ENCODE measurements at places on chromosomes 4 and X.

GRCh38 chr4:107034996-107035818 is 906 bp downstream of the DKK2 start:
- peak; percentile 8 for DNase-seq

DNA sequence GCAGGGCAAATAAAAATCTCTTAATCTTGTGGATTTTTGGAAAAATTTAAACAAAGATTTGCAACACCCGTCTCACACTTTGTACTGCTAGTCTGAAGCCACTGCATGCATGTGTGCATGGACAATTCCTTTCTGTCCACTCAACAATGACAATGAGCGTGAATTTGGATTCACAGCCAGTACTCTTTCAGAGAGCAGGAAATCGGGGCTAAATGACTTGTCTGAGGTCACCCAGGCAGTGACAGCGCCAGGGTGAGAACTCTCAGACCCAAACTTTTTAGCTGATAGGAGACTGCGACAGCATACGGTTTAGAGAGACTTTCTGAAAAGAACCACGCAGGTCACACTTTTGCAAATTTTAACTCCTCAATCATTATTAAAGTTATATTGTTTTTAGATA is 90.9 kb downstream of the ZNF827 start:
- no peak for DNase-seq

DNA sequence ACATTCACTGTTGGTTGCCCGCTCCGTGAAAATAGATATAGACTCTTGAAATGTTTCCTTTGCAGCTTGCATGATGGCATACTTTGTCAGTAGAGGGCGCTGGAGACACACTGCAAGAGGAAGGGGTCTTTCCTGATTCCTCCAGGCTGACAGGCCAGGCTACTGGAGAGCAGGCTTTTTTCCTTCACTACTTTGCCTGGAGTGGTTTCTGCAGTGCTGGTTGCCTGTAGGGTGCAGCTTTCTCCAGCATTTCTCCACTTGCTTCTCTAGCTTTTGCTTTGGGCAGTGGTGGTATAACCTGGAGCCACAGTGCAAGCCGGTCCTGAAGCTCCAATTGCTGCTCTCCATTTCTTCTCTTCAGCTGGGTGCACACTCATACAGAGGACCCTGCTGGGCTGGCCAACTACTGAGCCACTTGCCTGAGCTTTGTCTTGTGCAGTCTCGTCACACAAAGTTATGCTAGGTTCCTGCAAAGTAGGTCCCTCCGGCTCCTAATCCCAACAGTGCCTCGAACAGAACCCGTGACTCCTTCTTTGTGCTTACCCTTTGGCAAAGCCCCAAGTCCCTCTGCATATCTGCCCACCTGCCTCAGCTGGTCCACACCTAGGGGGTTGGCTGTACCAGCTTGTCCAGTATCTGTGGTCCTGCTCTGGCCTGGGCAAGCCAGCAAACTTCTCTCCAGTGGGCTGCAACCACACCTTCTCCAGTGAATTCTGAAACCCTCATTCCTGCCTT is 46.3 kb downstream of the RASSF6 start:
- DNase-seq, result peak; percentile 77

GRCh38 chr4:184983672-184984356 is 34.5 kb upstream of the HELT start:
- DNase-seq, result no peak

DNA sequence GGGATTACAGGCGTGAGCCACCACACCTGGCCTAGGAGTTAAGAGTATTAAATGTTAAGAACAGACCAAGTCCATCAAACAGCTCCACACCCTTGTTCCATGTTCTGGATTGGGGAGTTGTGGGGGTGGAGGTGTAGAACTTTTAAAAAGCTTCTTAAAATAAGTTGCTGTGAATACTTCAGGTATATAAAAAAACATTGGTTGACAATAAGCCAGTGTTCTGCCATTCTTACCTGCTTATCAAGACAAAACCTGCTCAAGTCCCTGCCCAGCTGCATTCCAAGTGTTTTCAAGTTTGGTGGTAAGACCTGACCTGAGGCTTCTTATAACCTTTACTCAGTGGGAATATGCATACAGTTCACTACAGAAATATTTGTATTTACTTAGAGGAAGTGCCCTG is 6.4 kb downstream of the RBM3 start:
- DNase-seq, result no peak

DNA sequence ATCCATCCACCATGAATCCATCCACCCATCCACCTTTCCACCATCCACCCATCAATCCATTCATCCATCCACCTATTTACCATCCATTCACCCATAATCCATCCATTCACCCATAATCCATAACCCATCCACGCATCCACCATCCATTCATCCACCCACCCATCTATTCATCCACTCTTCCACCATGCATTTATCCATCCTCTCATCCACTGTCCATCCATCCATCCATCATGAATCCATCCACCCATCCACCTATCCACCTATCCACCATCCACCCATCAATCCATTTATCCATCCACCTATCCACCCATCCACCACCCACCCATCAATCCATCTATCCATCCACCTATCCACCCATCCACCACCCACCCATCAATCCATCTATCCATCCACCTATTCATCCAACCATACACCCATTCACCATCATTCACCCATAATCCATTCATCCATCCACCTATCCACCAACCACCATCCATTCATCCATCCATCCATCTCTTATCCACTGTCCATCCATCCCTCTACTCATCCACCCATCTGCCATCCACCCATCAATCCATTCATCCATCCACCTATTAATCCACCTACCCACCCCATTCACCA is 179.7 kb upstream of the PSAPL1 start:
- no peak for DNase-seq

- no peak for DNase-seq
Measured at GRCh38 chr4:66613591-66613990, 931.7 kb downstream of the CENPC start.

- DNase-seq, result no peak
Measured at GRCh38 chrX:153714256-153714655, 9.9 kb downstream of the BCAP31 start.

DNA sequence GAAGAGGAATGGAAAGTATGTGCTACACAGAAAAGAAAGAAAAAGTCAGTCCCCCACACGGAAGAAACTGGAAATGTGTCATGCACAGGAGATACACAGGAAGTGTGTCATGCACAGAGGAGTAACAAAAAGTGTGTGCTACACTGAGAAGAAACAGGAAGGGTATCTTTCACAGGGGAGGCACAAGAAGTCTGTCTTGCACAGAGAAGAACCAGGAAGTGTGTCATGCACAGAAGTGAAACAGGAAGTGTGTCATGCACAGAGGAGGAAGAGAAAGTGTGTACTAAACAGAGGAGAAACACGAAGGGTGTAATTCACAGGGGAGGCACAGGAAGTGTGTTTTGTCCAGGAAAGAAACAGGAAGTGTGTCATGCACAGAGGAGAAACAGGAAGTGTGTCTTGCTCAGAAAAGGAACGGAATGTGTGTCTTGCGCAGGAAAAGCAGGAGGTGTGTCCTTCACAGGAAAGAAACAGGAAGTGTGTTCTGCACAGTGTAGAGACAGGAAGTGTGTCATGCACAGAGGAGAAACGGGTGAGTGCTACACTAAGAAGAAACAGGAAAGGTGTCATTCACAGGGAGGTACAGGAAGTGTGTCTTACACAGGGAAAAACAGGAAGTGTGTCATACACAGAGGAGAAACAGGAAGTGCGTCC is 527.2 kb upstream of the PRKX start:
- no peak for DNase-seq

GRCh38 chr4:61397174-61397573 is 197.0 kb downstream of the ADGRL3 start:
- DNase-seq, result no peak

DNA sequence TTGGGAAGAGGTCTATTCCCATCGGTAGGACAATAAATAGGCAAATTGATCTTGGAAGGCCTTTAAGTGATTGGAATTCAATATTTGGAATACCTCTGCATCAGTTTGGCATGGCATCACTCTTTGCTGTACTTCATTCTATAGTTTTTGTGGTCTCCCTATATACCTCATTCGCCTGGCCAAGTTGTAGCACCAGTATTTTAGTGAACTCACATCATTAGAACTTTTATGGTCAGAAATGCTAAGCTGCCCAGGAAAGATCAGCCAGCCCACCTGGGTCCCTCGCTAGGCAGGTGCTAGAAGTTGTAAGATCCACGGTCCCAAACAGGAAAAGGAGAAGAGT is 40.3 kb downstream of the ZCCHC13 start:
- DNase-seq, result no peak

- DNase-seq, result no peak
Measured at GRCh38 chrX:147403040-147403439, 508.7 kb upstream of the FMR1 start.

GRCh38 chrX:133413218-133413925 is 1.9 kb downstream of the GPC4 start:
- DNase-seq, result peak; percentile 10

DNA sequence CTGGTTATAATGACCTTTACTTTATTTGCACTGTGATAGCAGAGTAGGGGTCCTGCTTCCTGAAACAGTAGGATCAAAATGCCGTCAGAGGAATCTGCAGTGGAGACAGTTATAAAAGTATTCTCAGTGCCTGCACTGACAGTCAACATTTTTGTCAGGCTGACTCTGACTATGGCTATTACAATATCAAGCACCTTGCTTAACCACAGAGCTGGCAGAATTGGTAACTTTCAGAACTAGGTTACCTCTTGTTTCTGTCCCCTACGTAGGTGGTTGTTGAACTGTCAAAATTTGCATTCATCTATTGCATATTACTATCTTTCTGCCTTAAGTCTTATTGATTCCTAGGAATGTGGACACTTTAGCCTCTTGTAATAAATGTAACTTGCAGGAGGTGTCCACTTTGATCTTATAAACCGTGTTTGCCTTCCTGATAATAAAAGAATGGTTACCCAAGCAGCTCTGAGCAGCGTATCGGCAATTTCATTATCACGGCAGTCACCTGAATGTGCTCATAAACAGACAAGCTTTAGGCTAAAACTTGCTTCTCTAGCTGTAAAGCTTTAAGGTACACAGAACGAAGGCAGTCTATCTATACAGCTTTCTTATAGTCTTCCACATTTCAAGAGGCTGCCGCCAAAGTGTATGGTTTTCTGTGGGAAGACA is 353.0 kb upstream of the GALNT7 start:
- DNase-seq, result no peak

DNA sequence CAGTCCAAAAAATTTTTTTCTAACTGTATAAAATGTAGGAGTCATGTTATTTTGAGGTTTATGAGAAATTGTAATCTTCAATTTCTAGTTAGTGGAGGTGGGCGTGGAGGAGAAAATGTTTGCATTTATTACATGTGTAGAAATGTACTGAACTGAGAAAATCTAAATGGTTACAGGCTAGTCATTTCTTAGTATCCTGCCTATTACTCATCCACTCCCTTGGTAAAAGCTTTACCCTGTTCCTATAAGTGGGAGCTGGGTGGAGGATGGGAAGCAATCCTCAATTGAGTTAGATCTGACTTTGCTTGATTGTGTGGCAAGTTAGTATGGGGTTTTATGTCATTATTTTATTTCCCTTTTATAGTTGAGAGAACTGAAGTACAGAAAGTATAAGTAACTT is 73.8 kb downstream of the POLA1 start:
- no peak for DNase-seq

- DNase-seq, result no peak
Measured at GRCh38 chr4:95402299-95402698, 146.5 kb downstream of the UNC5C start.

DNA sequence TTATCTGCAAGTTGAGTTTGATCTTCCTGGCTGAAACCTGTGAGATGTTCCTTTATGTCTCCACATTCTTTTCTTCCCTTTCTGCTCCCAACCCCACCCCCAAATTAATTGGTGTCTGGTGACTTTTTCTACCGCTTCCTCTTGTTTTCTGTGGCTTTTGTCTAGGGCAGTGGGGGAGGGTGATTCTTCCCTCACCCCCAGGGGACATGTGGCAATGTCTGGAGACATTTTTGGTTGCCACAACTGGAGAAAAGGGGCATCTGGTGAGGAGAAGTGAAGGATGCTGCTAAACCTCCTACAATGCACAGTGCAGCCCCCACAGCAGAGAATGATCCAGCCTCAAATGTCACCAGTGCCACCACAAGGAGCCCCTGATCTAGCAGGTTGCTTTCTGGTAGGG is 152.9 kb downstream of the NHS start:
- no peak for DNase-seq

DNA sequence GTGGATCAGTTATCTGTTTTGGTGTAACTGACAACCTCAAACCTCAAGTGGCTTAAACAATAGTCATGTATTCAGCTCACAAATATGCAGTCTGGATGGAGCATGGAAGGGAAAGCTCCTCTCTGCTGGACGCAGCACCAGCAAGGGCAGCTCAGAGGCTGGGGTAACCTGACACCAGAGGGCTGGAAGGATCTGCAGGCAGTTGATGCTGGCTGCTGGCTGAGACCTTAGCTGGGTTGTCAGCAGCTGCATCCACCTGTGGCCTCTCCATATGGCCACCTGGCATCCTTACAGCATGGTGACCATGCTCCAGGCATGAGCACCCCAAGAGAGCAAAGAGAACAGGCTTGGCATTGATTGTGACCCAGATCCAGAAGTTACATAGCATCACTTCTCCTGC is 46.7 kb downstream of the ENPP6 start:
- DNase-seq, result no peak

DNA sequence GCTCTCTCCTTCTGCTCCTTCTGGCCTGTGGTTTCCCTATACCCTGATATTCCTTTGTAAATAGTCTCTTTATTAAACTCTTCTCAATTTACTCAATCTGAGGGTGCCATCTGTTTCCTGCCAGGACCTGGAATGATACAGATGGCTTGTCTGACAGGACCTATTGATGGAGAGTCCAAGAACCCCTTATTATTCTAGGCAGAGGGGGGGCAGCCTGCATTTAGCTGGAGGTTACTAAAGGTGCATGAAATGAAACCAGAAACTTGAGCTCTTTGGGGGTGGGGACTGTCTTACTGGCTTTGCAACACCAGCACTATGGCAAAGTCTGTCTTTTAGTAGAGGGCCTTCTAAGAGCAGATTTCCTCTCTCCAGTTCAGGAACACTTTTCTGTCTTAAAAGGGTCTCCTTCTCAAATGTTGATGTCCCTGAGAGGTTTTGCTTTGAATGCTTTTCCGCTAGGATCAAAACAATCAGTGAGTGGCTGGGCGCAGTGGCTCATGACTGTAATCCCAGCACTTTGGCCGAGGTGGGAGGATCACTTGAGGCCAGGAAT is 162.5 kb upstream of the MED14 start:
- DNase-seq, result no peak

GRCh38 chrX:12329476-12329875 is 191.2 kb downstream of the FRMPD4 start:
- DNase-seq, result no peak

- no peak for DNase-seq
Measured at GRCh38 chrX:120726294-120726693, 96.4 kb upstream of the C1GALT1C1 start.

- no peak for DNase-seq
Measured at GRCh38 chr4:6301732-6302442, 32.2 kb downstream of the WFS1 start.

DNA sequence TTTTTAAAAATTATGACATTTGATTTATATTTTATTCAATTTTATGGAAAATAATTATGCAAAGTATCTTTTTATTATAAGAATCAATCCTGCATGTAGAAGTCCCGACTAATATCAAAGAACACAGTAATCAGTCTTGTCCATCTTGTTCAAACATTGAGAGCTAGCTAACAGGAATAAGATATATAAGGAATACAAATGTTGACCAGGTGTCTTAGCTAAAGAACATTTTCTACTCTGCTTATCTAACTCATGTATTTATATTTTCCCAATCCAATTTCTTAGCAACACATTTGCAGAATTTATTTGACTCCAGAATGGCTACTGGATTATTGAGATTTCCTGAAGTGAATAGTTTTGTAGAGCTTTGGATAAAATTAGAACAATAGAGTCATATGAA is 61.5 kb upstream of the NR3C2 start:
- no peak for DNase-seq

GRCh38 chr4:139560406-139561104 is 4.5 kb upstream of the SETD7 start:
- no peak for DNase-seq
